Astrocyte (in vitro differentiated cells and primary cell): ENCODE measurements at places on chromosomes 1 and 21. TPM values are rescaled to one million over a fixed set of nuclear protein-coding genes. Genes with fewer than 3 reads are reported as not detected.

Gene AMY1B
- total RNA-seq = not detected in 2 replicates

Gene SERINC2
- total RNA-seq = 29.4 and 30.4 TPM in 2 replicates

Gene FCER1A
- total RNA-seq = not detected in 2 replicates

Gene VWA5B1
- not detected in 2 replicates for total RNA-seq

Gene TTC3
- total RNA-seq = 223 and 232 TPM in 2 replicates

Gene TMEM52
- total RNA-seq = 0.84 and 1.4 TPM in 2 replicates

Gene KLHL20
- total RNA-seq = 25.3 and 25.4 TPM in 2 replicates

Gene C2CD4D
- total RNA-seq = 0.16 and 0.22 TPM in 2 replicates

GRCh38 chr21:28229814-28230213 lies 762.9 kb downstream of the LTN1 start:
- no peaks in the 10 kb centered on the region for H3K36me3 ChIP-seq
- H3K27ac ChIP-seq = peak overlapping the region; percentile 75
- no peaks in the 10 kb centered on the region for H3K27me3 ChIP-seq
- peak; percentile 67 for DNase-seq
- peaks cover 4% of the 10 kb centered on the region for H3K4me1 ChIP-seq

- H3K36me3 ChIP-seq = no peaks in the 10 kb centered on the region
- H3K4me3 ChIP-seq = peak overlapping the region; percentile 31
These were observed 60.0 kb downstream of the POFUT2 start for GRCh38 chr21:45227735-45228134.
